Tibial nerve (tissue), 4 donors: ENCODE measurements at places on chromosomes 1 and 21.

GRCh38 chr1:82759035-82759434 is 958.3 kb downstream of the ADGRL2 start:
- DNase-seq: no peak
- no peaks in the 10 kb centered on the region for H3K27me3 ChIP-seq
- H3K27ac ChIP-seq: no peak overlapping the region
- no peak overlapping the region for H3K4me3 ChIP-seq

GRCh38 chr21:36487641-36488307 is 7.9 kb upstream of the CLDN14 start:
- no peaks in the 10 kb centered on the region for H3K4me1 ChIP-seq
- DNase-seq: no peak

DNA sequence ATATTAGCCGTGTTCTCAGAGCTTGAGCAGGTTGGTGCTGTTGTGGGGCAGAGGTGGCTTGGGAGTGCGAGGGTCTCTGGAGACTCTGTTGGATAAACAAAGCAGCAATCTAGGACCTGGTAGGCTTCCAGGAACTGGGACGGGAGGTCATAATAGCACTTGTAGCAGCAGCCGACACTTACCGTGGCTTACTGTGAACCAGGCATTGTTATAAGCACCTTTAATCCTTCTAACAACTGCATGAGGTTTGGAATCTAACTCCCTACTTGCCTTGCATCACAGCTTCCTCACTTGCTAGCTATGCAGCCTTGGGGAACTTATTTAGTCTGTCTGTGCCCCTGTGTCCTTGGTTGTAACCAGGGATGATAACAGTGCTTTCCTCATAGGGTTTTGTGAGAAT is 94.9 kb downstream of the NAV1 start:
- H3K36me3 ChIP-seq: no peaks in the 10 kb centered on the region
- no peak overlapping the region for H3K4me3 ChIP-seq
- no peaks in the 10 kb centered on the region for H3K27me3 ChIP-seq
- no peaks in the 10 kb centered on the region for H3K4me1 ChIP-seq
- DNase-seq: no peak

- H3K4me1 ChIP-seq: peaks cover 61% of the 10 kb centered on the region
- H3K27ac ChIP-seq: peak overlapping the region; percentile 96
- DNase-seq: no peak
Observed at GRCh38 chr1:26697431-26697977, 1.7 kb downstream of the ARID1A start.

DNA sequence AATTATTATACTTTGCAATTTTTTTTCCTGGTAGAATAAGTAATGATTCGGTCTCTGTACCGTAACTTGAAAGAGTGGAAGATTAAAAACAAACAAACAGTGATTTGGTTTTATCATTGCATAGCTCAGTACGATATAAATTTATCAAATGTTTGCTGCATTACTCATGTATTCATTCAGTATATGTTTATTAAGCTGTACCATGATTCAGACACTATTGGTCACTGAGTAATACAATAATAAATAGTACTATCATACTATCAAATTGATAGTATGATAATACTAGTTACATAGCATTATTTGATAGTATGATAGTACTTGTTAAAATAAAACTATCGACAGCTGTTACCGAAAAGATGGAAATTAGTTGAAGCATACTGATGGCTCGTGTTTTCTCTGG is 12.1 kb downstream of the CENPF start:
- no peaks in the 10 kb centered on the region for H3K4me1 ChIP-seq
- DNase-seq: no peak
- no peak overlapping the region for H3K27ac ChIP-seq

DNA sequence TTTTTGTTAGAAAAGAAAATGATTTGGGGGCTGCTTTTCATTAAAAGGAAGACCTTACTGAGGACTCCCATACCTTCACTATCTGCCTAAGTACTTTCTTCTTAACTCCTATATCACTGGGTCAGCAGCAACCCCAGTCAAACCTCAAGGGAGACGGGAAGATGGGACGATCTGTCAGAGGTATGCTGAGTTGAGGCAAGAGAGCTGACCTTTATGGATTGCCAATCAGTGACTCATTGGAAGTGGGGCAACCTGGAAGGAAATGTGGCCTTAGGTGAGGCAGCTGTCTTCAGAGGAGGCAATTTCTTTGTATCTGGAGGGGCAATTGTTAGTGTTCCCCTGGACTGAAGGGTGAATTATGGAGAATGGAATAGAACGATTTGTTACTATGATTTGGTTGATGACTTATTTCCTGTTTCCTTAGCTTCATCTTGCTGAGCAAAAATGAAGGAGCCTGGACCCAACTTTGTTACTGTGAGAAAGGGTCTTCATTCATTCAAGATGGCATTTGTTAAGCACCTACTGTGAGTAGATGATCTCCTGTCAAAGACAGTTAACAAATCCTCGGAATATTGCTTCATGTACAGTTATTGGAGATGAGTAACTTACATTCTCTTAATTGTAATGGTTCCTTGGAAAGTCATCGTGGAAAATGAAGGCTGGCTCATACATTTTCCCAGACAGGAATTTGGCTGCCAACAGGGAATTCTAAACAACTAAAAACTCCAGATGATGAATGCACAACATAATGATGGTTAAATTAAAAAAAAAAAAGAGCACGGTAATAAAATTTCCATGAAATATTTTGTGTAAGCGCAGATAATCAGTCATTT is 134.7 kb upstream of the KCNJ15 start:
- no peak overlapping the region for H3K27ac ChIP-seq
- no peaks in the 10 kb centered on the region for H3K36me3 ChIP-seq
- no peak for DNase-seq
- no peak overlapping the region for H3K4me3 ChIP-seq
- no peaks in the 10 kb centered on the region for H3K4me1 ChIP-seq
